GM04504 (cell line): ENCODE measurements at places on chromosomes 11 and 22.

- no peak for DNase-seq
These were observed 7.7 kb upstream of the SLC22A8 start for GRCh38 chr11:63023222-63023814.

DNA sequence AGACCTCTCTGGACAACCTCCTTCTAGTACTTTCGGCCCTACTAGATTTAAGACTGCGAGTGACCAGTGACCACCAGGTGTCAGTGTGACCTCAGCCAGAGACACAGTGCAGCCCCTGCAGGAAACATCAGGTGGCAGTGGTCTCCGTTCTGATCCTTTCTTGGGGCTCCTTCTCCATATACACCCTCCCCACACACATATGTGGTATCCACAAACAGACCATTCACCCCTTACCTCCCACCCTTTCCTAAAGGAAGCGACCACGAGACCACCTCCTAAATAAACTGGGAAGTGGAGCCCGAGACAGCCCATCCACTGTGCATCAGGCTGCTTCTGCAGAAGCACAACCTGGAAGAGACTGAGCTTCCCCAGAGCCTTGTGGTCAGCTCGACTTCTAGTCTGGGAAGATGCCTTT lies 38.5 kb upstream of the CYP2D6 start:
- DNase-seq = no peak

- DNase-seq = no peak
These were observed 116.5 kb downstream of the ME3 start for GRCh38 chr11:86555866-86556265.

- DNase-seq = no peak
These were observed 2.4 kb downstream of the LARGE1 start for GRCh38 chr22:33917744-33918406.

- no peak for DNase-seq
These were observed 1.7 kb upstream of the WEE1 start for GRCh38 chr11:9571763-9572115.

DNA sequence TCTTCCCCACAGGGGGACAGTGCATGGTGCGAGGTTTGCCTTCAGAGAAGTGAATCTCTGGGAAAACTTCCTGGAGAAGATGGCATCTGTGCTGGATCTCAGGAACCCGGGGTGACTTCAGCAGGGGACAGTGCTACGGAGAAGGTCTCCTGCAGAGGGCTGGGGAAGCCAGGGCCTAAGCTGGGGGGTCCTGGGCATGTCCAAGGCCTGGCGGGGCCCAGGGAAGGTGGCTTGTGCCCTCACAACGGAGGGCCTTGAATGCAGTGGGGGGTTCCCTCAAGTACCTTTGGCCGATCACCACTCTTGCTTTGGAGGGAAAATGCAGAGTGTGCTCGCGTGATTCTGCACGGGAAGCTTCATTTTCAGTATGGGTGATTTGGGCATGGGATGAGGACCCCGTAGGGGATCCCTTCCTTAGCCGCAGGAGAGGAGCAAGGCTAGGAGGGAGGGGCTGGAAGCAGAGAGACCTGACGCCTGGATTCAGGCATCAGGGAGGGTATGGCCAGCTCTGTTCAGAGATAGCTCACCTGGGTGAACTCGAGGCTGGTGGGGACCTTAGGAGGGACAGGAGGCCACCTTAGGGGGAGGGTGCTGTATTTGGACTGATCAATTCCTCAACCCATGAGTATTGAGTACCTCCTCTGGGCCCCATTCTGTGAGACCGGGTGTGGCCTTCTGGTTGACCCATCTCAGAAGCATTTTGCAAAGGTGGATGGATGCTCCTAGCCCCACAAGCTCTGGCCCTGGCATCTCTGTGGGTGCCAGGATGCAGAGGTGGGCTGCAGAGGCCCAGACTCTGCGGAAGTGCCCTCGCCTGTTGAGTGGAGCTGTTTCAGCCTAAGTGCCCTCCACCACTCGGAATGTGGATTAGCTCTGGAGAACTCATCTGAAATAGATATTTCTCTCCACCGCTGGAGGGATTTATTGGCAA lies 529.4 kb downstream of the TBC1D22A start:
- no peak for DNase-seq

- DNase-seq = peak; percentile 94
These were observed 570.3 kb downstream of the OPCML start for GRCh38 chr11:132962041-132962440.

DNA sequence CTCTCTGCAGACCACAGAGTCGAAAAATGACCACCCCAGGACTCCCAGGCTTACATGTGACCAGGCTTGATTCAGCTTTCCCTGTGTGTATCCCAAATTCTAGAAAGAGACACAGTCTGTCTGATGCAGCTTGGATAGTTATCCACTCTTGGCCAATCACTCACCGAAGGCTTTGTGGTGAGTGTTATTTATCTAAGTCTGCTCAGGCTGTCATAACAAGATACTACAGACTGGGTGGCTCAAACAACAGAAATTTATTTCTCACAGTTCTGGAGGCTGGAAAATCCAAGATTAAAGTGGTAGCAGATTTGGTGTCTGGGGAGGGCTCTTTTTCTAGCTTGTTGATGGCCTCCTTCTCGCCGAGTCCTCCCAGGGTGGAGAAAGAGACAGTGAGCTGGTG lies 63.2 kb downstream of the ZBTB16 start:
- DNase-seq = no peak

GRCh38 chr11:24145411-24145810 lies 351.4 kb upstream of the LUZP2 start:
- DNase-seq = peak; percentile 22

DNA sequence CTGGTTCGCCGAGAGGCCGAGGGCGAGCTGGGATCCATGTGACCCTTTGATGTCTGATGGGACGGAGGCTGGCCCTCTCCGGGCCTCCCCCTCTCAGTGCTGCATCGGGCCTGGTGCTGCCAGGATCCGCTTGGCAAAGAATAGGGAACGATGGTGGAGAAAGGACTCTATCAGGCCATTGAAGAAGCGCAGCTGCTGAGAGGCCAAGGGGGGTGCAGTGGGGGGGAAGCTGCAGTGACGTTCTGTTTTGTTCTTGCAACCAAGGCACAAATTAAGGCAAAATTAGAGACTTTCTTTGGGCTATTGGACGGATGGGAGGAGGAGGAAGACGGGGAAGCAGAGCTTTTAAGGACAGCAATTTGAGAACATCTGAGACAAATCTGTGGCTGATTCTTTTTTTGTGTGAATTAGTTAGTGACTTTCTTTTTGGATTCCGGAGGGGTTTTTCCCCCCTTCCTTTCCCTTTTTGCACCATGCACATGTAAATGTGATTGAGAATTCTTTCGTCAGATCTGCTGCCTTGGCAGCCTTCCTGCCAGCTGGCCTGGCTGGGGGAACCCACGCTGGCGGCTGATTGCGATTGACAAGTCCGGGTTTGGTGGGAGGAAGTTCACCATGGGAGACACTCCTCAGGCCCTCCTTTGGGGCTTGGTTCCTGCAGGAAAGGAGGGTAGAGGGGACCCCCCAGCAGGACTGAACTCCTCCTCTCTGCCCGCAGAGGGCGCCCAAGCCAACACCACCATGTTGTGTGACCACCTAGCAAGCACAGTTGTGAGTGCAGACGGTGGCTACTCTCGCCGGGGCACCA lies 214.6 kb downstream of the NTM start:
- no peak for DNase-seq

DNA sequence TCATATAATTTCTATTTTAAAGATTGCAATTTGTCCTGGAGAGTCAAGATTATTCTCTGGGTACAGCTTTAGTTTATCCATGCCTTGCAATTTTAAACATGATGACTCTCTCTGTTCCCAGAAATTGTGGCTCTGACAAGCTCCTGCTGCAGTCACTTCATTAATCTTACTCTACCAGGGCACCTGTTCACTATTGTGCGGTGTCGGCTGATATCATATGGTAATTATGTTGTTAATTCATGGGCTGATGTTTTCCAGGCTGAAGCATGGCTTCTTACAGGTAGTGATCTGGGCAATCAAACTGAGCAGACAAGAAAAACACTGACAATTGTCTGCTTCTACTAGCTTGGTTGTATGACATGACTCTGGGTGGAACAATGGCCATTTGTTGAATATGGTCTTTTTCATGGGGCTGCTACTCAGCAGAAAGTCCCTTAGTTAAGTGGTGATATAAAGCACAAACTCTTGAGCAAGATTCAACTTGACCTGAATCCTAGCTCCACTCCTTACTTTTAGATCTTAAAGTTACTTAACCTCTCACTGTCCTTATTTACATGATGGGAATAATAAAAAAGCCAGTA lies 230.7 kb downstream of the FAT3 start:
- no peak for DNase-seq

- DNase-seq = no peak
These were observed 138.0 kb upstream of the PGR start for GRCh38 chr11:101267654-101268053.

GRCh38 chr11:4213746-4214145 lies 119.1 kb downstream of the RRM1 start:
- no peak for DNase-seq

- no peak for DNase-seq
These were observed 37.7 kb upstream of the GNB1L start for GRCh38 chr22:19892257-19892879.

DNA sequence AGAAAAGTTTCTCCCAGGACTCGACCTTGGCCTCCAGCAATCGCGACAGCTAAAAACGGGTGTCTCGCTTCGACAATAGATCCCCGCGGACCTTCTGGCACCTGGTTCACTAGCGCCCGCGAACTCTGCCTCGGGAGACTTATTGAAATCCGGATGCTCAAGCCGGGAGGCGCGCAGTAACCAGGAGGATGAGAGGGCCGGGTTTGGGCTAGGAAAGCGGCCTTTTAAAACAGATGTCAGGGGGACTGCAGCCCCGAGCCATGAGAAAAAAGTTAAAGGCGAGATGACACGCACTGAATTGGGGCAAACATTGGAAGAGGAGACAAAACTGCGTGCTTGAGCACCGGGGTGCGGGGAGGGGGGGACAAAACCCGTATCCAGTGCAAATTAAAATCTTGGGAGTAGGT lies 637 bp upstream of the ZBTB16 start:
- no peak for DNase-seq

DNA sequence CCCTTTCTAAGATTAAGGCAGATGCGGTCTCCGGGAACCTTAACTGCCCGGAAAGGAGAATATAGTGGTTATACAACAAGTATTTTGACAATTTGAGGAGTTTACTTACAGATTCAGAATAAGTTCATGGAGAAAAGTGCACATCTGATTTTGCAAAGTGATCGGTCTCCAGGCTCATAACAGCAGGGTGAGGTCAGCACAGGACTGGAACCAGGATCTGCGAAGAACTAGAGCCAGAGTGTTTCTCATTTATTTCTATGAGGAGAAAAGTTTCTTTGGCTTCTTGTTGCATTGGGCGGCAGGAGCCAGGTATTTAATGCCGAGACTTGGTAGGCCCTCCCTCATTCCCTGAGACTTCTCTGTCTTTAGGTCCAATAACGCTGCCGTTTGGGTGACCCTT lies 3.7 kb downstream of the ADAMTS15 start:
- DNase-seq = no peak

DNA sequence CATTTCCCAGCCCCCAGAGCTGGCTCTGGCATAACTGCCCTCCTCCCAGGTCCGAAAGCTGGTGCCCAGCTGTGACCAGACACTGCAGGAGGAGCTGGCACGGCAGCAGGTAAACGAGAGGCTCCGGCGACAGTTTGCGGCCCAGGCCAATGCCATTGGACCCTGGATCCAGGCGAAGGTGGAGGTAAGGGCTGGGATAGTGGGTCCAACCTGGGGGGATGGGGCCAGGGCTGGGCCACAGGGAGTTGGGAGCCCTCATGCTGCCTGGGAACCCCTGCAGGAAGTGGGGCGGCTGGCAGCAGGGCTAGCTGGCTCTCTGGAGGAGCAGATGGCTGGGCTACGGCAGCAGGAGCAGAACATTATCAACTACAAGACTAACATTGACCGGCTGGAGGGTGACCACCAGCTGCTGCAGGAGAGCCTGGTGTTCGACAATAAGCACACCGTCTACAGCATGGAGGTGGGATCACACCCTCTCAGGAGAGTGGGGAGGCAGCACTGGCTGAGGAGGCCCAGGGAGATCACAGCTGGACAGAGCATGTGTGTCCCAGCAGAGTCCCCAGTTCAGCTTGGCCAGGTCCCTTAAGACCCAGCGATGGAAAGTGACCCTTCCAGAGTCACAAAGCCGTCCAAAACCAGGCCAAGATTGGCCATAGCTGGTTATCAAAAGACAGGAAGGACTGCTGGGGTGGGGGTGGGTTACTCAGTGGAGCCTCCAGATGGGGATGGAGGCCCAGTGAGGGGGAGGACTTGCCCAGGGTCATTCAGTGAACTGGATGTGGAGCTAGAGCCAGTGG lies 7.0 kb downstream of the CTSF start:
- no peak for DNase-seq

DNA sequence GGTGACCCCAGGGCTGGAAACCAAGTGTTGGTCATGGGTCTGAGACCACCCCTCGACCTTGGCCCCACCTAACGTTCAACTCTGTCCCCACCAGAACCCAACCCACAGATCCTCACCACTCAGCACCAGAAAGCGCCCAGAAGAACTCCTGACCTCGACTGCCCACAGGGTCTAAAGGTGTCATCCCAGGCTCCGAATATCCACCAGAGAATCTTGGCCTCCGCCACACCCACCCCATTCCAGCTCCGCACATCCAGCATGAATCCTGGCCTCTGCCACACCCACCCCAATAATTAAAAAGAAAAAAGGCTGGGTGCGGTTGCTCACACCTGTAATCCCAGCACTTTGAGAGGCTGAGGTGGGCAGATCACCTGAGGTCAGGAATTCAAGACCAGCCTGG lies 1.3 kb downstream of the CERK start:
- no peak for DNase-seq

DNA sequence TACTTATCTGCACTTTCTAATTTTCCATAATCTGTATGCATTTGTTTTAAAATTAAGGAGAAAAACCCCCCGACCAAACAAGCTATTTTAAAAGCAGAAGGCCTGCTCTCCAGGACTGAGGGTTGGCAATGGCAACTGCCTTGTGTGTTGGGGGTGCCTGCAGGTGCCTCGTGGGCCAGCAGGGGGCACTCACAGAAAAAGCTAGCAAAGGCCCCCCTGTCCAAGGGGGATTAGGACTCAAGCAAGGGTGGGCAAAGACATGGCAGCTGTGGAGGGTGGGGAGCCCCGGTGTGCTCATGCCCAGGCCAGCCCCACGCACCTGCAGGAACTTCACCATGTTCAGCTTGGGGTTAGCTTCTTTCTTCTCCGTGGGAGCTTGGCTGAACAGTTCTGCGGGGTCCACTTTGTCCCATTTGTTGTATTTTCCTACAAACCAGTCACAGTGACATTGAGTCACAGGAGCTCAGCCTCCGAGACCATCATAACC lies 10.3 kb downstream of the TOP3B start:
- no peak for DNase-seq

DNA sequence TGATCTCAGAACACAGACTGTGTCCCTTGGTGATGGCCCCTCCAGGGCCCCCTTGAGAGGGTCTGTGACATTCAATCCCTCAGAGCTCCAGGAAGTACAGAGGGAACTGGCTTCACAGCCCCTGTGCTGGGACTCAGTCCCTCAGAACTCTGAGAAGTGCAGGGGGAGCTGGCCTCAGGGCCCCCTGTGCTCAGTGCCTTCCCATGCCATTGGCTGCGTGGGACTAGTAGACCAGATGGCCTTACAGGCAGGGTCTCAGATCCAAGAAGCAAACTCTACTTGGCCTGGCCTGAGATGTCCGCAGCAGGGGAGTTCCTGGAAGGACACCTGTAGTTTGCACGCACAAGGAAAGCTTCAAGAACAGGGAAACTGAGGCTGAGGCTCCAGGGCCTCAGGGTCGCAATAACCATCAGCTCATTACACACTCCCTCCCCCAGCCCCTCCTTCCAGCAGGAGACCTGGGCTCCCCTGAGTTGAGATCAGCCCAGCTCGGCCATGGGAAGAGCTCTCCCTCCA lies 138.4 kb downstream of the BRD1 start:
- no peak for DNase-seq
